Fibroblast of the aortic adventitia (primary cell): ENCODE measurements at places on chromosomes 4 and X. TPM values are rescaled to one million over a fixed set of nuclear protein-coding genes. Genes with fewer than 3 reads are reported as not detected.
A peak's percentile ranks its signal among the peaks of the same experiment; 100 is the strongest.

- no peak for DNase-seq
These were observed 432.0 kb downstream of the GLUD2 start for GRCh38 chrX:121479406-121479805.

KCTD8 gene
- total RNA-seq = 1.1 and 3.2 TPM in 2 replicates

RPS6KA6 gene
- 4.2 and 7.0 TPM in 2 replicates for total RNA-seq

DNA sequence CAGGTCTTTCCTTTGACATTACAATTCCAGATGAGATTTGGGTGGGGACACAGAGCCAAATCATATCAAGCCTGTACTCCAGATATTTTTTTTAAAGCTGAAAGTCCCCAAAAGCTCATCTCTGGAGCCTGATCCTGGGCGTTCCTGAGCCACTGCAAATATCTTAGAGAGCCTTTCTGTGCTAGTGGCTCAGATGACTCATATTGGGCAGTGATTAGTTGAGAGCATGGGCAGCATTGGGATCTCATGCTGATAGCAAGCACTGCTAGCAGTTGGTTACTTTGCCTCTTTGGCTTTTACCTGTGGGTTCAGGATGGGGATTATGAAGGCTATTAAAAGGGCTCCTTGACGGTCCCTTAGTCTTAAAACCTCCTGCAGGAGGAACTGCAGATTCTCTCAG, 51.4 kb upstream of the SCRG1 start:
- peak; percentile 20 for DNase-seq

DNA sequence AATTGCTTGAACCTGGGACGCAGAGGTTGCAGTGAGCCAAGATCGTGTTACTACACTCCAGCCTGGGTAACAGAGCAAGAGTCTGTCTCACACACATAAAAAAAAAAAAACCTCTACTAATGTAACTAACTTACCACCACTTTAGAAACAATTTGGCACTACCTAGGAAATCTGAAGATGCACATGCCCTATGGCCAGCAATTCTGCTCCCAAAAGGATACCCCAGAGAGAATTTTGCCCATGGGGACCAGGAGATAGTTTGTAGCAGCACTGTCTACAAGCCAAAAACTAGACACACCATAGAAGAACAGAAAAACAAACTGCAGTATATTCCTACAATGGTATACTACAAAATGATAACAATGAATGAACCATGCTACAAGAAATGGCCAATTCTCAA, 37.5 kb downstream of the USP46 start:
- DNase-seq = no peak
